ENCODE measurements at places on chromosomes 7 and 10. TPM values are rescaled to one million over a fixed set of nuclear protein-coding genes. Genes with fewer than 3 reads are reported as not detected.

Gene SAMD9
- 12.0 TPM for total RNA-seq

Gene CCDC172
- not detected for total RNA-seq

DNA sequence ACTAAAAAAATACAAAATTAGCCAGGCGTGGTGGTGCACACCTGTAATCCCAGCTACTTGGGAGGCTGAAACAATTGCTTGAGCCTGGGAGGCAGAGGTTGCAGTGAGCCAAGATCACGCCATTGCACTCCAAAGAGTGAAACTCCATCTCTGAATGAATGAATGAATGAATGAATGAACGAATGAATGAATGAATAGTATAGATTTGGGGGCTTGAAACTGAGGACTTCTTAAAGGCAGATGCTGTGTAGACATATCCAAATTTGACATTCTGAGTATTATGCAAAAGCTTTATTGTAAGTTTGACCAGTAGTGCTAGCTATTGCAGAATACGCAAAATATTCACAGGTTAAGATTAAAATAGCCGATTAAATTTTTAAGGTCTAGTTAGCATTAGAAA, 30.8 kb upstream of the ST7 start:
- no peak for DNase-seq

- DNase-seq, result no peak
Observed at GRCh38 chr10:26243351-26243720, 26.8 kb downstream of the GAD2 start.

GRCh38 chr10:78742730-78743615, 325.8 kb upstream of the ZMIZ1 start:
- DNase-seq, result no peak

DNA sequence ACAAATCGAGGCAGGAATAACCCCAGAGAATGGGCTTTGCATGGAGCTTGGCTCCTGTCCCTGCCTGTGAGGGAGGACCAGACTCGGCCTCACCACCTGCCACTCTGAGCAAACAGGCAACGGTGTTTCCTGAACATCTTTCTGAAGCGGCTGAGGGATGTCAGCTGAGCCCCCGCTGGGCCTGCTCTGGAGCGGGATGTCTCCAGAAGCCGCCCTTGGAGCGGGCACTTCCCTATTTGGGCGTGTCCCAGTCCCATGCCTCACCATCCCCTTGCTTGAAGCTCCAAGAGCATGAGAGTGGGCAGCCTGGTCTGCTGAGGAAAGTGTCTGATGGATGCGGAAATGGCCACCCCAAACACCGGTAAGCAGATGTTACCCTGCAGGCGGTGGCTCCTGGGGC, 10.2 kb downstream of the ALKBH4 start:
- DNase-seq, result no peak

DNA sequence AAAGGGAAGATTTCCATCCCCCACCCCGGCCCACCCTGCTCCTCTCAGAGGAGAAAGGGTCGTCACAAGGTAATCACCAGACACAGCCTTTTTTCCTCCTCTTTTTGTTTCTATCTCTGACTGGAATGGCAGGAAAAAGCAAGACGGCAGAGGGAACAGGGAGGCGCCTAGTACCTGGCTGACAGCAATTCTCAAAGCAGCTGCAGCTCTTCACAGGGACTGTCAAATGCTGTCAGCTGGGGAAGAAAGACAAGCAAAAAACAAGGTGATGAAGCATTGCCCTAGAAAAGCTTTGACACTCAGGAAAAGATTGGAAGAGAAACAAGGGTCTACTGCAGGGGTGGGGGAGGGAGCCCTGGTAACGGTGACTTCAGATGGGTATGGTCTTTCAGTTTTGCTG, 52.7 kb downstream of the GNA12 start:
- no peak for DNase-seq

DNA sequence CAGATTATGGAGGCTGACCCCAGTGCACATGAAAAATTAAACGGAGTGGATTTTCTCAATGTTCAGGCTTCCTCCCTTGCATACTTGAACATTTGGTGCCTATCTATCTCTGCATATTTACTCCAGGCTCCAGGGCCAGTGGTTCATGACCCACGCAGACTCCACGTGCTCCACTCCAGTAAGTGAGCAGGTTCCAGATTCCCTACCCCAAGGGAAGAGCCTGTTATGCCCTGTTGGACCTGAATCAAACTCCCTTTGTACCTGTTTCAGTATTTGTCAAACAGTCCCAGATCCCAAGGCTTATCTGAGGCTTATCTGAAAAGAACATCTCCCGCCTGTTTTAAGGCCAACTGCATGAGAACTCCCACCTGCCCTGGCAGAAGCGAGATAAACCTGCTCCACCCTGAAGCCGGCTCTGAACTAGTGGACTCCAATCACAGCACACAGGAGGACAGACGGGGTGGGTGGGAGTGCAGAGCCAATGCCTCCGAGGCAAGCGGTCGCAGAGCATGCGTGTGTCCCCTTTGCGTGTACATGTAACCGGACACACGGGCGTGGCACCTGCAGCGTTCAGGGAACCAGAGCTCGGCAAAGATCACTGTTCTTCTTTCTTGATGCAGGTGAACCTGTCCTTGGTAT, 2.3 kb upstream of the FUOM start:
- no peak for DNase-seq

- DNase-seq, result no peak
Observed at GRCh38 chr10:28985137-28985885, 303.6 kb upstream of the LYZL1 start.

- DNase-seq, result no peak
Observed at GRCh38 chr7:148537435-148537834, 53.1 kb upstream of the C7orf33 start.

DNA sequence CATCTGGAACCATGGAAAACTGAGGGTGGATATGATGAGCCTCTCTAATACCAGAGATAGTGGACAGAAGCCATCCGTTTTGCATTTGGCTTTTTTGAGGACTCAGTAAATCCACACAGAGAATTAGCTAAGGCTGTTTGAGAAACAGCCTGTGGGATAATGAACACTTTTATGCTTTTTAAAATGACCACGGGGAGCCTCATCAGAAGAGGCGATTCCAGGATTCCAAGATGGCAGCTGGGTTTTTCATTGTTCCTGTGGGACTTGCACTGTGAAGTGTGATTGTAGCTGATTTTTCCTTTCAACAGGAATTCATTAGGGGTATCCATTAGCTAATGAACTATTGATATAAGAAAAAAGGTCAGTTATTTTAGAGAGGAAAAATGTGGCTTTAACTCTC, 353.2 kb downstream of the AUTS2 start:
- DNase-seq, result no peak

GRCh38 chr7:23469150-23469960, 936 bp downstream of the IGF2BP3 start:
- DNase-seq, result peak; percentile 19

DNA sequence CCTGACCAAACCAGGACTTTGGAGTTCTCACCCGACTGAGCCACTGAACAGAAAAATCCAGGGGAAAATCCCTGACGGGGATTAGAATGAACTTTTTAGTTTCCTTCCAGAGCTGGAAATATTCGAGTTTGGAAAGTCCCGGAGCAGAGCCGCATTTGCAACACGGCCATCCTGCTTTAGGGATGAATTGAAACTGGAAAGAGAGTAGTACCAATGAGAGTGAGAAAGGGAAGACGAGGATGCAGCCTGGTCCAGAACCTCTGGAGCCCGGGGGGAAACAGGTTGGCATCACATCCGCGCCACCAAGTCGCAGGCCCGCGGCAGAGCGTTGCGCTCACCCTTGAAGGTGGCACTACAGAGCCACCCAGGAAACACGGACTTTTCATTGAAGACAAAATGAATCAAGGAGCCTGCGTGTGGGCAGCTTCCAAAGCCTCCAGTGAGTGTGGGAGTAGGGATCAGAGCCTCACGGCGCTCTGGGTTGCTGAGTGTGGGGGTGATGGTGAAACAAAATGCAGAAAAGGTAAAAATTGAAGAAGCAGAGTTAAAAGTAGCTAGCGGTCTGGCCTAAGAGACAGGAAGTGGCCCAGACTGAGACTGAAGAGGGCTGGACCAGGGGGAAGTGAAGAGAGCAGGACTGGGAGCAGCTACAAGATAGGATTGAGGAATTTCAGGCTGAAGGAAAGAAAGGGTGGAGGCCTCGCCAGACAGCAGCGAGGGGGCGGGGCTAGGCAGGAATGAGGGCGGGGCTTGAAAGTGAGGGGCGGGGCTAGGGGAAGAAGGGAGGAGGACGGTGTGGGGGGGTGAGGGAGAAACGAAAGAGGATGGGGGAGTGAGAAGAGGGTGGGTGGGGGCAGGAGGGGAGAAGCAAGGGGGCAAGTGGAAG, 1.8 kb downstream of the SMURF1 start:
- DNase-seq, result peak; percentile 73

DNA sequence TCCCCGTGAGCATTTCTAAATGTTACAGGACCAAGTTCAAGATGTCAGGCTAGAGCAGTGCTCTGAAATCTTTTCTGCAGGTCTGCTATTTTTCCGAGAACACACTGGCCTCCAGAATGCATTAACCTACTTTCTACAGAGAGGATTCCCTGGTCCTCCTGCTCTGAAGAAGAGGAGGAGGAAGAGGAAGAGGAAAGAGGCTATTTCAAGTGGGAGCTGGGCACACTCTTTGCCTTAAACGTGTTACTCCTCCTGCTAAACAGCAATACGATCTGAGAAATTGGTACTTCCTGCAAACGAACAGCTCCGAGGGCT, 157.4 kb downstream of the FRMD4A start:
- peak; percentile 11 for DNase-seq

Measured in mammary epithelial cell (primary cell).